Activated CD4-positive, alpha-beta T cell treated with anti-CD3 and anti-CD28 coated beads, Interleukin-2, amount 50 U/mL, for 48 hours (primary cell): ENCODE measurements at places on chromosomes 7 and 10.

DNA sequence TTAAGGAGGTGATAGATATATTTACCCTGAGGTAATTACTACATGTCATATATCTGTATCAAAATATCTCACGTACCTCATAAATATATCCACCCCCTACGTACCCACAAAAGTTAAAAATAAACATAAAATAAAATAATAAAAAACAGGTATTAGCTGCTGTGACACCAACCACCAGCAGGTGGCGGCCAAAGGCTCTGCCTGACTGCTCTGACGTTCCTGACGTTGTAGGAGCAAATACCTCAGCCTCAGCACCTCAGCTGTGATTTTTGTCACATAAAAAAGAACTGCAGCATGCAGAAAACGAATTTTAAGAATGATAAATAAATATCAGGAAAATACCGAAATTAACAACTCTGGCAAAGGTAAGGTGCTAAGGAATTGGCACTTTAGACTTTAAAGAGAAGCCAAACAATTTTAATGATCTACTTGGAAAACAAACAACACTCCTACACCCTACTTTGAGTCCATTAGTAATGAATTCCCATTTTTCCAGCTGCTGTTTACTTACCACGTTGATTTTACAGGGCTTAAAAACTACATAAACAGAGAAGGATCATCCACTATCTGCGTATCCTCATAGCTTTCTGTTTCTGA, 125.4 kb upstream of the TARP start:
- peak; percentile 59 for DNase-seq

GRCh38 chr7:29400437-29400836, 163.2 kb upstream of the PRR15 start:
- no peak for DNase-seq

GRCh38 chr7:106218546-106218945, 66.2 kb downstream of the NAMPT start:
- no peak for DNase-seq

- DNase-seq: peak; percentile 74
Observed at GRCh38 chr10:119103903-119104653, at the start of gene DENND10. TSS of gene DENND10 (plus strand) at chr10:119104113. CDS start at chr10:119104143, 30 bp downstream.

- DNase-seq: no peak
Observed at GRCh38 chr10:8052341-8052955, 2.0 kb upstream of the GATA3 start.

GRCh38 chr7:157280216-157280841, 56.5 kb upstream of the DNAJB6 start:
- no peak for DNase-seq

GRCh38 chr10:19209319-19209718, 160.7 kb downstream of the MALRD1 start:
- no peak for DNase-seq

- DNase-seq: no peak
Observed at GRCh38 chr10:6537770-6538169, 42.3 kb downstream of the PRKCQ start.

GRCh38 chr7:28112467-28112866, 68.1 kb downstream of the JAZF1 start:
- DNase-seq: no peak

- no peak for DNase-seq
Observed at GRCh38 chr7:153935095-153935494, 117.1 kb upstream of the DPP6 start.

DNA sequence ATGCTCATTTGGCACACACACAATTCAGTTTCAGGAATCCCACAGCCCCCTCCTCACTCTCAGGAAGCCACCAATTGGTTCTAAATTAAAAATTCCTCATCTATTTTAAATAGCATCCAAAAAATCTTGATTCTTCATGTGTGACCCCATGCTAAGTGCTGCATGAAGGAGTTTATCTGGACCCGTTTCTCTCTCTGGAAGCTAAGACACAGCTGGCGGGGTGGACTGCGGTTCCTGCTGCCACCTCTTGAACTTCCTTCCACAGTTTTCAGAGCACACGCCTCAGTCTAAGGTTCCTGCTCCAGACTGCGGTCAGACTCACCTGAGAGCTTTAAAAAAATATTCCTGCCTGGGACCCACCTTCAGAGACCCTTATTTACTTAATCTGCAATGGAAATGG, 34.5 kb downstream of the LYZL1 start:
- no peak for DNase-seq

DNA sequence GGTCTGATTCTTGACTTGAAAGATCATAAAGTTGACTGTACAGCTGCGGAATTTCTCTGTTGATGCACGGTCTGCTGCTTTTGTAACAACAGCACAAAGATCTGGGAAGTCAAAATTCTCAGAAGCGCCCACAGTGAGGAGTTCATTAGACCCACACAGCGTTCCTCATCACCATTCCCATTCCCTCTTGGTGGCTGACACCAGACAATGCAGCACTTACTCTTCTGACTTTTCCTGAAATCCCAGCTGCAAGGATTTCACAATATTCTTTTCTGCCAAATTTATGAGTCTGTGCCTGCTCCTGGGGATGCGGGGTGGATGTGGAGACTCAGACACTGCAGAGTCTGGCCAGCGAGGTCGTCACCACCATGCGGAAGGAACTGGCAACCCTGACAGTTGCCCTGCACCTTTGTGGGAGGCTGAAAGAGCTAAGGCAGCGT, 233.9 kb downstream of the FANK1 start:
- no peak for DNase-seq

- no peak for DNase-seq
Observed at GRCh38 chr10:17381502-17382142, 72.8 kb downstream of the ST8SIA6 start.

DNA sequence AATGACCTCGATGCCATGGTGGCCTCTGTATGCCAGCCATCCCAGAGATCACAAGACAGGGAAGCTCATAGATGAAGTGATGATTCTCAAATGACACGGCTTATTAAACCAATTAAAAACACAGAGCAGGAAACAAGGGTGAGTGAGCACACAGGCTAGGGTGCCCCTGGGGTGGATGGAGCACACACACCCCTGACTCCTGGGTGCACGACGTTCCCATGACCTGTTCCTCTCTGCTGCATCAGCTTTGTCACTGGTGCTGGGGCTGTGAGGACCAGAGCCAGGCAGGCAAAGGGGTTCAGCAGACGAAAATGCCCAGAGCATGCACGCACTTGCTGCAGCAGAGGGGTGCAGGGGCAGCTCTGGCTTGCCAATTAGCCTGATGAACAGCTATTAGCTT, 86.5 kb upstream of the LRRC4 start:
- DNase-seq: no peak

DNA sequence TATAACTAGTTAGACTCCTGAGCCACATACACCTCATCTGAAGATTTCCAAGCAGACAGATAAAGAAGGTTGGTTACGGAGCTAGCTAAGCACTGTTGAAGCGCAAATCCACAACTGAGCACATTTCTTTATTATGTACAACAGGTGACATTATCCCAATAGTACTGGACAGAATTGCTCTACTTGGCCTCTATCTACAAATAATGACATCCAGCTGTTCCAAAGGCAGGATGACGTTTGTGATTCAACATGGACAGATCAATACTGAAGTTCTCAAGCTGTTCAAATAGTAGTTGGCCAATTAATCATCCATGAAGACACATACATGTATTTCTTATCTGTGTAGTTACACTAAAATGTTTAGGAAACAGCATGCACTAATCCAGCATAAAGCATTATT, 101.0 kb downstream of the UBE2H start:
- DNase-seq: no peak

DNA sequence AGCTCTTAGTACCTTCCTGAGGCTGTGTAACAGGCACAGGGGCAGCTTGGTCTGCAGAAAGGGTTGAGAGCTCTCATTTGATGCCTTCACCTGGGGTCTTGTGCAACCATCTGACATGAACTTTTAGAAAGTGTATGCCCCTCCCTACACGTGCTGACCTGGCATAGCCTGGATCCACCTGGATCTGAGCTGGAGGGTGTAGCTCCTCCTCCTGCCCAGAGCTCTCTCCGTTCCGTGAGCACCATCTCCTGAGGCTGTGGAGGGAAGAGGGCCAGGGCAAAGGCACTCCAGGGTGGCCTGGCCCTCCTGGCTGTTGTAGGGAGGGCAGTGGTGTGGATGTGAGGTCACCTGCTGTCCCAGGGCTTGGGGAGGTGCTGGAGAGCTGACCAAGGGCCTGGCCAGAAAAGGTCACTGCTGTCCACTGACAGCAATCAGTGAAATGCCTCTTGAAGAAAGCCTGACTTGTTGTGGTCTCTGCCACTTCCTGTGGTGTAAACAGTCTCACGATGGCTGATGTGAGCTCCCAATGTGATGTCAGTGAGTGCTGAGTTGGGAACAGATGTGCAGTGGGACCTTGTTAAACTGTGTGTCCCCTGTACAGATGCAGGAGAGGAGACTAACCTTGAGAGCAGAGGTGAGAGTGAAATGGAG, 23.0 kb downstream of the AMZ1 start:
- DNase-seq: peak; percentile 33

DNA sequence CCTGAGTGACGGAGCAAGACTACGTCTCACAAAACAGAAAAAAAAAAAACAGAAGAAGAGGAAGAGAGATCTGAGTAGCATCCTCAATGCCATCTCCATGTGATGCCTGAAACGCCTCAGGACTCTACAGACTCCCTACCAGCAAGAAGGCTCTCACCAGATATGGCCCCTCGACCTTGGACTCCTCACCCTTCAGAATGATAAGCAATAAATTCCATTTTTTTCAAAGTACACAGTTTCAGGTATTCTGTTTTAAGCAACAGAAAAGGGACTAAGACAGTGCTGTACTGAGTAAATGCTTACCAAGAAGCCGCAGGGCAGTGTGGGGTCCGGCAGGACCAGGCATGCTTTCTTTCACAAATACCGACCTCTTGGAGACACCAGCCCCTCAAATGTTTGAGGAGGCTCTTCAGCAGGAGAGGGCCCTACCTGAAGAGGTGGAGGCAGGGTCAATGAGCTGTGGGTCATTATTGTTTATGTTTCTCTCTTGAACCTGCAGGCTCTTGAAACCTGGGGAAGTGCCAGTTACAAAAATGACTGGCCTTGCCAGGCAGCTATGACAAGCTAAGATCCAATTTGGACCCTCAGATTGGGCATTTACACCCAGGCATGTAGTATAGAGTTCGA, 204.1 kb upstream of the LYZL1 start:
- no peak for DNase-seq

DNA sequence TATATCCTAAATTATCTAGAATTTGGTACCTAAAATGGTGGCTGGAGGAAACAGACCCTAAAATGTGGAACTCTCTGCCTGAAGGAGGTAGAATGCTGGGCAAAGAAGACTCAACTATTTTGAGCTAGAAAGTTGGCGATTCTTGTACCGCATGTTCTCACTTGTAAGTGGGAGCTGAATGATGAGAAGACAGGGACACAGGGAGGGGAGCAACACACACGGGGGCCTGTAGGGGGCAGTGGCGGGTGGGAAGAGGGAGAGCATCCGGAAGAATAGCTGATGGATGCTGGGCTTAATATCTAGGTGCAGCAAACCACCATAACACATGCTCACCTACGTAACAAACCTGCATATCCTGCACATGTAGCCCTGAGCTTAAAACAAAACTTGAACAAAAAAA, 250.6 kb downstream of the CALN1 start:
- DNase-seq: no peak

- no peak for DNase-seq
Observed at GRCh38 chr7:22364900-22365299, 7.9 kb upstream of the RAPGEF5 start.

DNA sequence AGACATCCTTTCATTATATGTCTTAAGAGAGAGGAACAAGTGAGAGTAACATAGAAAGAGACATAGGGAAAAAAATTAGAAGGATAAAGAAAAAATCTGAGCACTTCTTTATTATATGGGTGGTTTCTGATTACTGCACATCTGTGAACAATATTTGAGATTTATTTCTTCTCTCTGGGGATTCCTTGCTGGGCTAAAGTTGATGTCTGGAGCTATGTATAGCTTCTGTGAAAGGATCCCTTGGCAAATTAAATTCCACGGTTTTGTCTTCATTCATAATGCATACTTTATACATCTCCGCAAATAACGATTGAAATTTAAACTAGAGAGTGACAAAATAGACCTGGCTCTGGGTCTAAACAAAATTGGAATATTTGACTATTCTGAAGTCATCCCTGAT, 232.2 kb upstream of the CTBP2 start:
- no peak for DNase-seq

GRCh38 chr7:141328290-141328689, 222.9 kb upstream of the AGK start:
- no peak for DNase-seq

GRCh38 chr7:48171202-48171601, at the start of gene ABCA13:
TSS of gene ABCA13 (plus strand) at chr7:48171458. CDS start at chr7:48171484, 26 bp downstream.
- no peak for DNase-seq
